ENCODE measurements at places on chromosomes 7 and 10.

GRCh38 chr7:109190766-109191398 lies 621.2 kb downstream of the DNAJB9 start:
- DNase-seq = no peak

- no peak for DNase-seq
Observed at GRCh38 chr7:100879685-100880261, 4.9 kb downstream of the SRRT start.

GRCh38 chr10:30227481-30227880 lies 121.6 kb downstream of the MTPAP start:
- no peak for DNase-seq

- no peak for DNase-seq
Observed at GRCh38 chr7:1236831-1237701, 4.4 kb downstream of the UNCX start.

GRCh38 chr7:140621401-140622021 lies 19.1 kb downstream of the DENND2A start:
- DNase-seq = no peak

- no peak for DNase-seq
Observed at GRCh38 chr7:75943864-75944263, 28.9 kb downstream of the POR start.

GRCh38 chr10:98444314-98445006 lies 2.3 kb downstream of the HPS1 start:
- DNase-seq = no peak

GRCh38 chr7:44408596-44408995 lies 81.9 kb downstream of the NUDCD3 start:
- DNase-seq = no peak

DNA sequence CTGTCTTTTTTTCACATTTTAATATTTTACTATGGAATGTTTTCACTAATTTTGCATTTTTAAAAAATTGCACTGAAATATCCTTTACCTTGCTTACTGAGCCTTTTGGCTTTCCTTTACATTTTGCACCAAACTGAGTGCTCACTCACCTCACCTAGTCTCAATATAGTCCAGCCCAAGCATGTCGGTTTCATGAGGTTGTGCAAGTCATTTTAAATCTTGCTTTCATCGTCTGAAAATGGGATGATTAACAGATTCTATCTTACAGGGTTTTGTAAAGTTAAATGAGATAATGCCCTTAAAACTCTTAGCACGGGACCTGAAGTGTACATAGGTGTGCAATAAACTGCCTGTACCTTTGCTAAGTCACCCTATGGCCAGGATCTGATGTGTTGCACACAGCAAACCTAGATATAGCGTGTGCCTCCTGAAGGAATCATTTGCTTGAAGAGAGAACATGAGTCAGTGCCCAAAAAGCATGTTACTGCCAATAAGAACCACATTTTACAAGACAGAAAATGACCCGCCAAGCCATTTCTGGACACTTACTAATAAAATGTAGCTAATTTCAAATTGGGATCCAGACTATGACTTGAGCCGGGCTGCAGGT lies 199.8 kb downstream of the JCAD start:
- DNase-seq = no peak

- no peak for DNase-seq
Observed at GRCh38 chr7:100211342-100211780, 8.4 kb upstream of the PVRIG start.

- DNase-seq = no peak
Observed at GRCh38 chr10:60444494-60445064, 54.9 kb upstream of the ANK3 start.

DNA sequence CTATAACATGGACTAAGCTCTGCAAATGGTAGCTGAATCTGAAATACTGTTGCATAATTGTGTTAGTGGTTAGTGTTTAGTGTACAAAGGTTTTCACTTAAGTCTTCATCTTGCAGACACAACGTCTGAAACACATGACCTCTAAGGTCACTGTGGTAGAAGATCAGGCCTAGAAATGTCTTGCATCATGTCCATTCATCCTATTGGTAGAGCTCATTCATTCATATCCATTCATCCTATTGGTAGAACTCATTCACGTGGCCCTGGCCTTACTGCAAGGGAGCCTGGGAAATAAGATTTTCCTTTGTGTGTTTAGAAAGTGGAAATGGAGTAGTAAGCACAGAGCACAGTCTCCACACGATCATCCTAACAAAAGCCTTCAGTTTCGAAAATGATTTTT lies 485.8 kb downstream of the PLXNA4 start:
- no peak for DNase-seq

DNA sequence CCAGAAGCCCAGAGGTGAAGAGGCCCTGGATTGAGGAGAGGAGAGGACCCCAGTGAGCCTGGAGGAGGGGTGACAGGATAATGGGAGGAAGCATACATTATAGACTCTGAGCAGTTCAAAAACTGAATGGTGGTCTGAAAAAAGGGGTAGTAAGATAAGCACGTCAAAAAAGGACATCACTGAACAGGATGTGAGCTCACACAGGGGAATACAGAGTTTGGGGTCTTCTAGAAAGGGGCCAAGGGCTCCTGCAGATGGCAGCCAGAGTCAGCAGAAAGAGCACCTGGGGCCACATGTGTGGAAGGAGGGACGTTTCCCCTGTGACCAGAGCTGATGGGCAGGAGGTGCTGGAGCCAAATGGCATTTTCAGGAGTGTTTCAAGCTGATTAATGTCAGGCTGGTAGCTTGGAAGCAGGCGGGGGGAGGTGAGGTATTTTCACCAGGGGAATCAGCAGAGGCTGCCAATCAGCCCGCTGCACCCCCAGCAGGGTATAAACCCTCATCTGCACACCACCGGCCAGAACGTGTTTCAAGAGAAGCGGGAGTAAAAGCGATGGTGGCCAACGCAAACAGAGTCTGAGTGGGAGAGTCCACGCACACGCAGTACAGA lies 85.8 kb downstream of the TNS3 start:
- no peak for DNase-seq

DNA sequence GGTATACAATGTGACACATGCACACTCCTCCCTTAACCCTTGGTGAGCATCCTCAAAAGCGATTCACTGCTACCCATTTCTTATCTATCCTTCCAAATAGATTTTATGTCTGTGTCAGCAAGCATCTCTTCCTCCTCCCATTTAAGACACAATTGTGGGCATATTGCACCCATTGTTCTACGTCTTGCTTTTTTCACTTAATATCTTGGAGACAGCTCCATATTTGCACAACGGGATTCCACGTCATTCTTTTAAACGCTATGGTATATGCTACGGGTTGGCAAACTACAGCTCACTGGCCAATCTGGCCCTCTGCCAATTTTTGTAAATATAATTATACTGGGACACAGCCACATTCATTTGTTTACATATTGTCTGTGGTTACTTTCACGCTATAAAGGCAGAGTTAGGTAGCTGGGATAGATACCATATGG lies 88.6 kb downstream of the RNF216 start:
- no peak for DNase-seq

GRCh38 chr10:123868038-123869019 lies 23.3 kb downstream of the CPXM2 start:
- DNase-seq = no peak

DNA sequence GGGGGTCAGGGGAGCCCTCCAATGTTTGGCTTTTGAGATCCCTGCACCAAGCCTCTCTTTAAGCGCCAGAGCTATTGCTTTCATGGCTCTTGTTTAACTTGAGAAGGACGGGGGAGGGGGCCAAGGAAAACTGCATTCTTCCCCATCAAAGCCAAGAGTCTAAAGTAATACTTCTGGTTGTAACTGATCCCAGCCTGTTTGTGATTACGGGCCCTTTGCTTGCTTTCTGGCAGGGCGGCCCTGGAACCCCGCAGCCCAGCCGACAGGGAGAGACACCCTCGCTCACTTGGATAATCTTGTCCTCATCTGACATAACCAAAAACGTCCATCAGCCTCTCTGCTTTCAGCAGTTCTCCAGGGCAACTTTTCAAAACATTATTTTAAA lies 154.7 kb downstream of the NEURL1 start:
- no peak for DNase-seq

DNA sequence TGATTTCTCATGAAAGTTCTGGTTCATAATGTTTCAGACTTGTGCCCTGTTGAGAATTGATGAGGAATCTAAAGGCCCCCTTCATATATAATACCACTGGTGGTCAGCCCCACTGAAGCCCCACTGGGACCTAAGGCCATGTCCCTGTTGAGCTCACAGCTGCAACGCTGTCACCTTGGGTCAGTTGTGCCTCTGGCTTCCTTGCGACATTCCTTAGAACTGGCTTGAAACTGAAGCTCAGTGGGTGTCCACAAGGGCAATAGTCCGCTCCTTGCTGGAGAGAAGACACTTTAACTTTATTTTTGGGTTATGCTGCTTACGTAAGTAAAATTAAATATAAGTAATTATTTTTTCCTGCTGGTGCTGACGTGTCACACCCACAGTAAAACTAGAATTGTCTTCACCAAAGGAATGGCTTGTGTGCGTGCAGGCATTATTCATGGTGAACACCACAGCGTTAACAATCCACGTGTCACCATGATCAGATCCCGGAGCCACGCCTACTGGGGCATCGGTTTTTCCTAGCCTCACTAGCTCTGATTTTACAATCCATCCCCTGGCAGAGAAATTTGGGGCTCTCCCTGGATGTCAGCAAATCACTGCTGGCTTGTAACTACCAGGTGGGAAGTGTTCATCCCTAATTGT lies 66.5 kb downstream of the BICC1 start:
- DNase-seq = no peak

GRCh38 chr7:129807863-129808262 lies 144.9 kb downstream of the UBE2H start:
- no peak for DNase-seq

- no peak for DNase-seq
Observed at GRCh38 chr7:127833641-127834040, 181.6 kb downstream of the SND1 start.

DNA sequence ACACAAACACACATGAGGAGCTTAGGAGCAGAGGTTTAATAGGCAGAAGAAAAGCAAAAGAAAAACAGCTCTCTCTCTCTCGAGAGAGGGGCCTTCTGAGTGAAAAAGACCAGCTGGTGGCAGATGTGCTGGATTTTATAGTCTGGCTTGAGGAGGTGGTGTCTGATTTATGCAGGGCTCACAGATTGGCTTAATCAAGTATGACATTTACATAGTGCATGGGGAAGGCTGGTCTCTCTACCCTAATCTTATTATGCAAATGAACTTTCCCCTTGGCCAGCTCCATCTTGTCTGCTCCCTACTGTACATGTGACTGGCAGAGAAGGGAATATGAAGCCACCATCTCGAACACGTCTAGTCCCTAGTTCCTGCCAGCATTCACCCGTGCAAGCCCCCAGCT lies 219.5 kb upstream of the ZNF804B start:
- DNase-seq = no peak

DNA sequence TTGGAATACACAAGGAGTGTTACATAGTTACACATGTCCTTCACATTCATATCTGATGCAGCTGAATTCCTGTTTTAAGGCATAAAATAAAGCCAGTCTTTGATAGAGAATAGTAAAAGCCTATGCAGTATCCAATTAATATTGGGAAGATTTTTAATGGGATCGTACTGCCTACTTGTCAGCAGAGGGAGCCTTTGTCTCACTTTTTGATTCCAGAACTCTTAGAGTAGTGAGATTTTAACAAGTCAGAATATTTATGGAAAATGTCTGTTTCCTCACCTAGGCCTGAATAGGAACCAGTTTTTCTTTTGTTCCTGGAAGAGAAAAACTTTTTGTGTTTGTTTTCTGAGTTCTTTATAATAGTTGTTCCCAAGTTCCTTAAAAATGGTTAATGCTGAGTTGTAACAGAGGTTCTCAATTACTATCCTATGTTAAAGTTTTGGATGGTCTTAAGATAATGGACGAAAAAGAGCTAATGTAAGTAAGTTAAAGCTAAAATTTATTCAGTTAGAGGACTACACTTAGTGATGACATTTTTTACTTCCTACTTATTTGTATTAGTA lies 114.0 kb downstream of the BBS9 start:
- no peak for DNase-seq

- DNase-seq = peak; percentile 69
Observed at GRCh38 chr10:34814223-34814912, 728 bp downstream of the PARD3 start.

DNA sequence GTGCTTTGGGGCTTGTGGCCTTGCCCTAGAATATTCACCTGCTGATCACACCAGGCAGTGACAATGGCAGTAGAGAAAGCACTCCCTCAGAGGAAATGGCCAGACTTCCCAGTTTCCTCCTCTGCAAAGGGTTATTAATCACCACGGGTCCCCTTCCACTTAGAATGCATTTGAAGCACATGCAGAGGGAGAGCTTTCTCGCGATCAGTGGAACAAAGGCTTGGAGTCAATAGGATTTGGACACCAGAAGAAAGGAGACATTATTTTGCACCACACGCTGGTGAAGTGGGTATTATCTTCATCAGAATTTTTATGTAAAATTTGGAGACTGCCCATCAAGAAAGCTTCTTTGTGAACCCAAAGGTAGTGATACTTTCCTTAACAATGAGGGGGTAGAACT lies 35.4 kb upstream of the INHBA start:
- DNase-seq = no peak

- DNase-seq = no peak
Observed at GRCh38 chr7:1752111-1752510, 82.0 kb downstream of the ELFN1 start.
